Natural killer cell (primary cell): ENCODE measurements at places on chromosomes 6 and 20.

- peak; percentile 93 for DNase-seq
These were observed 11.7 kb upstream of the FAM83C start for GRCh38 chr20:35303735-35304491.

GRCh38 chr6:7543789-7544424, 2.4 kb downstream of the DSP start:
- no peak for DNase-seq

DNA sequence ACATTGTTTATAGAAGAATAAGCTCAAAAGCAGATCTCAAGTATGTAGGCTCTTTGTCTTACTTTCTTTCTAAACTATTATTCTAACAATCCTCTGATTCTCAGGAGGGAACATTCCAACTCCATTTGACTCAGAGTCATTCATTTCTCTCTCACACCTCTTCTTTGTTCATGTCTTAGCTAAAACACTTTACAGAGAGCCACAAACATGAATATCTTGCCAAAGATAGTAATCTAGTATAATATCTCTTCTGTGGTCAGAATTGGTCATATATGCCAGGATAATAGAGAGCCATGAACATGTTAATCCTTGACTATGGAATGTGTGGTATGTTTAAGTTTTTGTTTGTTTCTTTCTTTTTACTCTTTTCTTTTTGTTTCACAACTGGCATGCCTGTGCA, 456.0 kb upstream of the PTCHD4 start:
- no peak for DNase-seq

GRCh38 chr6:154430481-154430919, 73.9 kb upstream of the IPCEF1 start:
- DNase-seq = no peak

GRCh38 chr6:42313038-42313437, 95.4 kb upstream of the MRPS10 start:
- no peak for DNase-seq

- no peak for DNase-seq
These were observed 15.8 kb upstream of the CEP162 start for GRCh38 chr6:84243240-84243639.

DNA sequence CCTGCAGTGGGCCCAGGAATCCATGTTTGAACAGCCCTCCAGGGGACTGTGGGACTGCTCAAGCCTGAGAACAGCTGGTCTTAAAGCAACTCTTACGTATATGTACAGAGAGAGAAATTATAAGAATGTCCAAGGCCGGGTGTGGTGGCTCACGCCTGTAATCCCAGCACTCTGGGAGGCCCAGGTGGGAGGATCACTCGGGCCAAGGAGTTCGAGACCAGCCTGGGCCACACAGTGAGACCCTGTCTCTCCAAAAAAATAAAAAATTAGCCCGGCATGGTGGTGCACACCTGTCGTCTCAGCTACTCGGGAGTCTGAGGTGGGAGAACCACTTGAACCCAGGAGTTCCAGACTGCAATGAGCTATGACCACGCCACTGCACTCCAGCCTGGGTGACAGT, 134.0 kb downstream of the DTNBP1 start:
- DNase-seq = no peak

GRCh38 chr20:63848003-63848911, 13.0 kb upstream of the ABHD16B start:
- DNase-seq = no peak

DNA sequence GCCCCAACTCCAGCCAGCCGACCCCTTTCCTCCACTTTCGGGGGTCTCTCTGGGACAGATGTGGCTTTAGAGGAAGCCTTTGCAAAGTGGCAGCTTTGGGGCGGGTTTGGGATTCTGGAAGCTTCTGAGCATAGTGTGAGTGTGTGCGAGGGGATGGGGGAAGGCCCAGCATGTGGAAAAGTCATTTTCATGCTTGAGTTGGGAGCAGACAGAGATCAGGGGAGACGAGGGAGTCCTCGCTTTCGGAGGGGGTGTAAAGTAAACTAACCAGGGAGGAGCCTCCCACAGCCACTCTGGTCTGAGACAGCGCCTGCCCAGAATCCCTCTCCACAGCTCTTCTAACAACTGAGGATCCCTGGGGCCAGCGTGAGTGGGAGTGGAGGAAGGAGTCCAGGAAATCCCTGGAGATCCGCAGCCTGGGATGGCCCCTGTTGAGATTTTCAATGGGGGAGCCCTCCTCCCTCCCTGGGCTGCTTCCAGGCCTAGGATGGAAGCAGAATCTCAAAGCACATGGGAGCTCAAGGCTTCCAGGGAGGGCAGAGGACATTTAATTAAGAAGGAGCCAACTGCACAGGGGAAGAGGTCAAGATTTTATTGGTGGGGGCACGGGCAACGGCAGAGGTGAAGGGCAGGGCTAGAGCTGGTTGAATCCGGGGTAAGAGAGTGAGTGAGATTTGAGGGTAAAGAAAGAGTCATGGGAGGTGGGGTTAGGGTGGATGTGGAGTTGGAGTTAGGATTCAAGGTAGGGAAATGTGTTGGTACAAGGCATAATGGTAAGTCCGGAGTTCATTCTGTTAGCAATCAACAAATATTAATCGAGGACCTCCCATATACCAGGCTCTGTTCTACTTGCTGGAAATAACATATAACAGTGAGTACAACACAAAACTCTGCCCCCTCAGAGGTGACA, 102.3 kb upstream of the FOXP4 start:
- DNase-seq = no peak

DNA sequence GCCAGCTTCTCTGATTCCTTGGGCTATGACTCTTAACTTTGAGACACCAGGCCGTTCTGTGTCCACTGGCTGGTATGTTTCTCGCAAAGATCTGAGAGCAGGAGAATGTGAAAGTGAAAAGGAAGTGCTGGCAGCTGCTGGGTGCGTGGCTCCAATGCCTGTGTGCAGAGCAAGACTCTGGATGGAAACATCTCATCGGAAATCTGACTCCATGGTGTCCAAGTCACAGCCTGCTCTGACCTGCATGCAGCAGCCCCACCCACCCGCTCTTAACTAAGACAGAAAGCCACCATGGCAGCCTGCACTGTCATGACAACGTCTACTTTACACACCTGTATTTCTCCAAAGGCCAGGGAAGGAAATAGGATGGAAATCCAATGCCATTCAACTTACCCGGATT, 66.3 kb upstream of the MPC1 start:
- no peak for DNase-seq

GRCh38 chr6:166737261-166737660, 110.2 kb upstream of the RPS6KA2 start:
- no peak for DNase-seq

DNA sequence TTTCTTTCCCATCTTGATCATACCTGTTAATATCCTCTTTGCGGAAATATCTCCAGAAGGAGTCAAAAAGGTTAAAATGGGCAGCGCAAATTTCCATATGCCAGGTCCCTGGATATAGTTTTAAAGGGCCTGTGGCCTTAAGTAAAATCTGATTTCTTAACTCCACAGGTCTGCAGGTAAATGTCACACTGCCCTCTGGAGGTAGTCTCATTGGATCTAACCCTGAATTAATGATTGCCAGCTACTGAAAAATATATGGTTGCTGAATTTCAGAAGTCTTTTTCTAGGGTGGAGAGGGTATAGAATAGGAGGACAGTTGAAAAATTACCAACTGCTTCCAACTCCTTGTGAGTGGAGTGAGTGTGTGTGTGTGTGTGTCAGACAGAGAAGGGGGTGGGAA, 8.5 kb downstream of the MOXD1 start:
- no peak for DNase-seq

- DNase-seq = no peak
These were observed 249.3 kb upstream of the PLN start for GRCh38 chr6:118298476-118299427.

GRCh38 chr6:159609652-159610178, 83.3 kb downstream of the SOD2 start:
- DNase-seq = no peak

- DNase-seq = no peak
These were observed 2.1 kb downstream of the BTN3A2 start for GRCh38 chr6:26367114-26367513.

DNA sequence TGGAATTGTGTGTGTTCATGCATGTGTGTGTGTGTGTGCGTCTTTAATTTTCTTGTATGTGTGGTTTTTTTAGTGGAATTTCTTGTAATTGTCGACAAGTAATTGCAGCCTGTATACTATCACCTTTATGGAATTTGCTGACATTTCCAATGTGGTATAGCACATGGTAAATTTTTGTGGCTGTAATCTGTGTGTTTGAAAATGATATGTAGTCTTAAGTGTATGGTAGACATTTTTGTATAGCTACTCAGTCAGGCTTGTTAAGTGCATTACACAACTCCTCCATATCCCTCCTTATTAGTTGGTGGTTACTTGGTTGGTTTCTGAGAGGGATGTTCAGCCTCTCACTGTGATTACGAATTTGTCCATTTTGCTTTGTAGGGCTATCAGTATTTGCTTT, 384.5 kb upstream of the HSF2 start:
- no peak for DNase-seq

DNA sequence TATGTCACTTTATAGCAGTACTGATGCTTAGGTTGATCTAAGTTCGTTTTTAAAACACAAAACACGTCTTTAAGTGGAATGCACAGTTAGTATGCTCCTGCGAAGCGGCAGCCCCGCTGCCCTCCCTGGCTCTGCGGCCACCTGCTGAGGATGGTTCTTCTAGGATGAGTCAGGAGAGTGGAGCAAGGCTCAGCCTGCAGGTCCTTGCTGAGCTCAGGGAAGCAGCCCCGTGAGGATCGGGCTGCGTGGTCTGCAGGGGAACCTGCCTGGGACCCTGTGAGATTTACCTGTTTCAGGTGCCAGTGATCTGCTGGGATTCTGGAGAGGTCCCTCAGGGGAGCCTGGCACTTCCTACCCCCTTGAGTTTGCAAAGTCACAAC, 57.5 kb downstream of the SYNJ2 start:
- no peak for DNase-seq

DNA sequence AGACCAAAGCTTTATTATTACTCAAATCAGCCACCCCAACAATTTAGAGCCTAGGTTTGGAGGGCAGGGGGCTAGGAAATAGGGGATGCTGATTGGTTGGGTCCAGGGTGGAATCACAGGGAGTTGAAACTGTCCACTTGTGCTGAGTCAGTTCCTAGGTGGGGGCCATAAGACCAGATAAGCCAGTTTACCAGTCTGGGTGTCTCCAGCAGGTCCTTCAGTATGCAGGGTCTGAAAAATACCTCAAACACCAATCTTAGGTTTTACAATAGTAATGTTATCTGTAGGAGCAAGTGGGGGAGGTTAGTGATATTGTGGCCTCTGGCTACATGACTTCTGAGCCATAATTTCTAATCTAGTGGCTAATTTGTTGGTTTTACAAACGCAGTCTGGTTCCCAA, 63.2 kb downstream of the UBR2 start:
- DNase-seq = no peak

- no peak for DNase-seq
These were observed 17.5 kb downstream of the NCR2 start for GRCh38 chr6:41352907-41353306.

DNA sequence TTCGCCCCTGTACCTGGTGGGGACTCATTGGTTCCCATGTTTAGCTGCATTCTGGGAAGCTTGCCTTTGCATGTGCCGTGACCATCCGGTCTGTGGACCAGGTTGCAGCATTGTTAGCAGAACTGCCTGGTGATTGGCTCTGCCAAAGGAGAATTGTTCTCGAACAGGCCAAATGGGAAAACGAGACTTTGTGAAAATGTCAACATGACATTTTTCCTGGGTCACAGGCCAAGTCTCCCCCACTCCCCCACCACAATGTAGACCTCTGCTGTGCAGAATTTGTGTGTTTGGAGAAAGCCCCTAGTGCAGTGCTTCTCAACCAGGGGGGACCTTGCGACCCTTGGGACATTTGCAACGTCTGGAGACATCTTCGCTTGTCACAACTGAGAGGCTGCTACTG, 23.2 kb downstream of the CDH22 start:
- no peak for DNase-seq

DNA sequence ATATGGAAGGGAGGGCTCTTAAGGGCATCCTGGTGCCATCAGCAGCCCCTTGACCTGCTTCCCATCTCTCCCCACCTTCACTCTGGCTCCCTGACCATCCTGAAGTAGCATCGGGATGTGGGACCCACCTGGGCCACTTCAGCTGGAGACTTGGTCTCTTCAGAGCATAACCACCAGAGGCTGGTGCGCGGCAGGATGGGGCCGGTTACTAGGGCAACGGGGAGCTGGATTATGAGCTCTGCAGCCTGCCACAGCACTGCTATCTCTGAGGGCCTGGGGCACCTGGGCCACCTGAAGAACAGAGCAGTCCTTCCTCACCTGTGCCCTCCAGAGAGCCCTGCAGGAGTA, 79.7 kb downstream of the SYNJ2 start:
- no peak for DNase-seq

DNA sequence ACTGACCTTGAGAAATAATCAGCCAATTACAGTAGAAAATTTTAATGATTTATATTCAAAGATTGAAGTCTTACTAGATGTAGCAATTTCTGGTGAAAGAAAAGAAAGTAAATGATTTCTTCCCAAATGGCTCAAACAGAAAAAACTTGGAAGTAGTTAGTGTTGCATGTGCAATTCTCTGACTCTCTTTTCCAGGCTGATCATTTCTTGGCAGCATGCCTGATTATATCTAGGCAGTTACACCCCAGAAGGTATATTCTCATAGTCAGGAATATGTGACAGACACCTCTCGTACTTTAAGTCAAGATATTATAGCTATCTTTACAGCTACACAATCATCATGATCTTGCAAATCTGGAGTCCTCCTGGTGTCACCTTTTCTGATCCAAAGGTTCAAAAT, 122.9 kb downstream of the PDE7B start:
- no peak for DNase-seq

GRCh38 chr6:11727346-11727997, 51.1 kb downstream of the ADTRP start:
- no peak for DNase-seq

DNA sequence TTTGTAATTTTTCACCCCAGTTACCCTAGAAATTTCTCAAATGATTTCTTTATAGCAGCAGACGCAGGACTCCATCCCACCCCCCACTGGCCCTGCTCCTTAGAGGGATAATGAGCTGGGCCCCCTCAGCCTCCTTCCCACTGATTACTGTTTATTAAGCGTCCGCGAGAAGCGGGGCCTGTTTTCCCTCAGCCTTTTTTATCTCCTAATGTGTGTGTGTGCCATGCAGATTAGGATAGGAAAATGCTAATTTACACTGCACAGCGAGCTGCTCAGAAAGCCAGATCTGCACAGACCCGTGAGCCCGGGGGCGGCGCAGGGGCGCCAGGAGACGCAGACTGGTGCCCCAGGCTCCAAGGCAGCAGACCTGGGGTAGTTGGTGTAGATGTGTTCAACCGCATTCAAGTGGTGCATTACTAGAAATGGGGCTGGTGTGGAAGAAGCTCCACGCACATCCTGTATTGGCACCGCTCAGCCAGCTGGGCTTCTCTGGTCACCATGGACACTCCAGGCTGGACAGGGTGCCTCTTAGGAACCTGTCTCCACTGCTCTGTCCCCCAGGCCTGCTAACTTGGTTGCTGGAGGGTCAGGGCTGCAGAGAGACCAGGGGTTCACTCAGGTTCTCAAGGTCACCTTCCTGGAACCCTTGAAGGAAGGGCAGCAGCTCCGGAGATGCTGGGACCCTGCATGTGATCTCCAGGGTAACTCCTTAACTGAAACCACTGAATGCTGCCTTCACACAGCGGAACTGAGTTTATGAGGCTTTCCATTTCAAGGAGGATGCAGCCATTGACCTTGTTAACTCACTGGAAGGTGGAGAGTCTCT, 256.3 kb downstream of the ERMARD start:
- peak; percentile 8 for DNase-seq

- no peak for DNase-seq
These were observed 156.5 kb downstream of the TTLL2 start for GRCh38 chr6:167481307-167481926.
